ENCODE measurements at places on chromosomes 4 and X. TPM values are rescaled to one million over a fixed set of nuclear protein-coding genes. Genes with fewer than 3 reads are reported as not detected.

SPIN2A gene
- 3.8 TPM for polyA plus RNA-seq

CHRNA9 gene
- polyA plus RNA-seq: not detected

DEFB131A gene
- polyA plus RNA-seq: not detected

SEPTIN11 gene
- polyA plus RNA-seq: 170 TPM

DGKK gene
- polyA plus RNA-seq: not detected

TCEAL8 gene
- polyA plus RNA-seq: 113 TPM

SPOCK3 gene
- 0.85 TPM for polyA plus RNA-seq

HTR2C gene
- polyA plus RNA-seq: 0.48 TPM

GRXCR1 gene
- not detected for polyA plus RNA-seq

CCSER1 gene
- 5.2 TPM for polyA plus RNA-seq

KLHL2 gene
- 17.7 TPM for polyA plus RNA-seq

SATL1 gene
- 0.61 TPM for polyA plus RNA-seq

LPAR4 gene
- polyA plus RNA-seq: 5.6 TPM

Data from right lung (tissue), 10 donors.